ENCODE measurements at places on chromosomes 4 and X.

DNA sequence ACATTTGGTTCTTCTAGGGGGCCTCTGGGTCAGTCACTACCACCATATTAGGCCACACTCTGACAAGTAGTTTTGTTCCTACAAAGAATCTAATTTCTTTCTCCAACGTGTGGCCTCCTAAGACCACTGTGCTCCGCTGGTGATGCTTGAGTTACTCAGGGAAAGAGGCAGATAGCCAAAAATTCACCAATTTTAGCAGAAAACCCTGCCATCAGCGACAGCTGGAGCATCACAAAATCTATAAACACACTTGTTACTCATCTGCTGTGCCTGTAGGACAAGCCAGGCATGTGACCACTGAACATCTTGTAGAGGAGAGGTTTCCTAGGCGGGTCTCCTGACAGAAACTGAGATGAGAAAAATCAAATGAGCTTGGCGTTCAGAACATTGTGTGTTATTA is 105.4 kb downstream of the SYNPO2 start:
- no peak for DNase-seq

DNA sequence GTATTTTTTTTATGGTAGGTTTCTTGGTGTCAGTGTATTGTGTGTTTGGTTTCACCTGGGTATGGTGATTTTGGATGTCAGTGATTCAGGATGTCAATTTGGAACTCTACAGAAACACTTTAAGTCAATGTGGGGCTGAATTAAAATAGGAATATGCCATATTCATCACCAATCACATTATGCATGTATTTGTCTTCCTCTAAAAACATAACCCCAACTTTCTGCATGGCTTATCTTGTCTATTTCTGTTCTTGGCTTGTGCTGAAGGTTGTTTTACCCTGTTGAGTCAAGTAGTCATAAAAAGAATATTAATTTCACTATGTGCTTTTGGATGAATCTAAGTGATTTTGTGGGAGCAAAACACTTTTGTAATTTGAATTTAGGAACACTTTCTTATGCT is 19.0 kb downstream of the ZNF721 start:
- no peak for DNase-seq

GRCh38 chr4:73684097-73684496 is 56.3 kb upstream of the CXCL8 start:
- DNase-seq: no peak

DNA sequence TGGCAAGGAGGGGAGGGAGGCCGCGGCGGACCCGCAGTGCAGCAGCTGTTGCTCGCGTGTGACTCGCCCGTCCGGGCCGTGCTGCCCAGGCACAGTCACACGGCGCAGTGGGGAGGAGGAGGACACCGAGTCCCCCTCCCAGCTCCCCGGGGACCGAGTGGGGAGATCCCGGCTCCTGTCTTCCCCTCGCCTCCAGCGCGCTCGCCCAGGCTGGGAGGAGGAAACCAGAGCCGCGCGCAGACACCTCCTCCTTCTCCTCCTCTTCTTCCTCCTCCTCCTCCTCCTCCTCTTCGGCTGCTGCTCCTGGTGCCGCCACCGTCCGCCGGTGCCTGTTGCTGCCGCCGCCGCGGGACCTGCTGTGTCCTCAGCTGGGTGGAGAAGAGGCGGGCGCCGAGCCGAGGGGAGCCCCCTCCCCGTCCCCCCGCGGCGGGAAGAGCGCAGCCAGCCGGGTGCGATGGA is at the start of gene TBC1D1:
TSS of gene TBC1D1 (plus strand) at position 284 of the 459 bp plus-strand sequence. CDS start 11,012 bp downstream, outside the sequence.
- DNase-seq: no peak

- no peak for DNase-seq
These were observed at the start of gene TRIM2 for GRCh38 chr4:153204247-153204671. Gene TRIM2, plus strand, starts transcription at chr4:153204443. Its CDS starts 88 bp downstream, at chr4:153204531.

- no peak for DNase-seq
These were observed 102.5 kb downstream of the DCHS2 start for GRCh38 chr4:154389148-154389547.

DNA sequence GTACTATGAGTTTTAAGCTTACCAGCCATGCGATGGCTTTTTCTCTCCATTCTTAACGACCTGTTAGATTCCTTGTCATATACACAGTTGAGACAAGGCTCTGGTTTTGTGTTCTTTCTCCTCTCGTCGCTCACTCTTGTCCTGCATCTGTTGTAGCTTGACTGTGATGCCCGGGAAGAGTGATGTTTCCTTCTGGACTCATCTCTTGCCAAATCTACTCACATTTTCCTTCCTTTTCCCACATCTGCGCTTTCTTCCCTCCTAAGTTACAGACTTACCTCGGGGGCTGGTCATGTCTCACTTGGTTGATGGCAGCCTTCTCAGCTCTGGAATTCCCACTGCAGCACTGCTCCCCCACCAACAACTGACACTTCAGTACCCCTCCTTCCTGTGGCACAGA is 4.8 kb upstream of the MAP7D3 start:
- DNase-seq: no peak

- DNase-seq: no peak
These were observed 154.4 kb downstream of the EFHC2 start for GRCh38 chrX:44189116-44189515.

DNA sequence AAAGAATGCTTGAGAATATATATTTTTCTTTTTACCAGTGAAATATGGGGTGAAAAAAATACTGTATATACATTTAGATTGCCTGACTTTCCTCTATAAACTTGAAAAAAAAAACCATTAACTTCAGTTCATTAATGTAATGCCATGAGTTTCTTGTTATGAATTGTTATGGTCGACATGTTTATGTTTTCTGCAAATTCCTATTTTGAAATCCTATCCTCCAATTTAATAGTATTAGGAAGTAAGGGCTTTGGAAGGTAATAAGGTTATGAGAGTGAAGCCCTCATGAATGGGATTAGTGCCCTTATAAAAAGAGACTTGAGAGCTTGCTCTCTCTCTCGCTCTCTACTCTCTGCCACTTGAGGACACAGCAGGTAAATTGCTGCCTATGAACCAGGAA is 211.4 kb downstream of the LDB2 start:
- no peak for DNase-seq

- DNase-seq: no peak
These were observed 53.5 kb downstream of the SMAD1 start for GRCh38 chr4:145535202-145535601.

DNA sequence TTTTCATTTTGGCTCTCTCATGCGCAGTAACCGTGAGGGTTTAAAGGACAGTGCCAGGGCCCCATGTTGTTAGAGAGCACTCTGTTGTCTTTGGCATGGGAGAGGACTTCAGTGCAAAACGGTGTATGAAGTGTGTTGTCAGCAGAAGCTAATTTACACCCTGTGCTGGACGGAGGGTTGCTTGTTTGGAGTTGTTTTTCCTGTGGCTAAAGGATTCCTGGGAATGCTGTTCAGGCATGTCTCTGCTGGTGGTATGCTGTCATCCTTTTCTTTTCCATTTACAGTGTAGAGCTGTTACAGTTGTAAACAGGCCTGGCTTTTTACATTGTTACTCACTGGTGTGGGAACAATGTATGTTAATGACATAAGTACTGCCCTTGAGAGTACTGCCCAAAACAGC is 206.3 kb downstream of the CBR4 start:
- DNase-seq: no peak

DNA sequence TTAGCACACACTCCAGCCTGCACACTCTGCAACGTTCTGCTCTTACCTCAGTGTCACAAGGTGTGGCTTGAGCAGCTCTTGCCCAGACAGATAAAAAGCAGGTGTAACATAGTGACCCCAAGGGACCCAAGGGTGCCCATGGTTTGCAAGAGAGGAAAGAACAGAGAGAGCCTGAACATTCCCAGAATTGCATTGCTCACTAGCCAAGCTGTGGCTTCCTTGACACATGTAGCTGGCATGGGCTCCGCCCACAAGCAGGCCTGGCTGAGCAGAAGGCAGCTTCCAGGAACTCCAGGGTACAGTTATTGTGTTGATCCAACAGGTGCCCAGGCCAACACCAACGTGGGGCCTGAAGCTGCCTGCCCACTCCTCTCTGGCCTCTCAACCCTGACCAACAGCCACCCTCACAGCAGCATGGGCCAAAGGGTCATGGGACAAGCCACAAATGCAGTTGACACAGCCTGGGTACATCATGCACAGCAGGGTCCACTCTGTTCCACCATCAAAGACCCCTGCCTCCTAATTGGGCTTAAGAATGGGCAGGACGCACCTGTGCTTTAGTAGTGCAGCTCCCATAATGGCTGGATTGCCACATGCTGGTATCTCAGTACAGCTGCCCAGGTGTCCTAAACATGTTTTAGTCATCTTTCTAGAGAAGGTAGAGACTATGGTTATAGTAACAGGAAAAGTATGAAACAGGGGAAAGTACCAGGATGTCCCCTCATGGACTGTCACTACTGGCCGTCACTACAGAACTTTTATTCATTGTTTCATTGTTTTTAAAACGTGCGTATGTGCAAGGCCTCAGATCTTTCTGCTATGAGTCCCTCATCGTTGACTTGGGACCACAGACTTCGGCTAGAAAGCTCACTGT is 73.7 kb upstream of the ACSL1 start:
- DNase-seq: no peak

DNA sequence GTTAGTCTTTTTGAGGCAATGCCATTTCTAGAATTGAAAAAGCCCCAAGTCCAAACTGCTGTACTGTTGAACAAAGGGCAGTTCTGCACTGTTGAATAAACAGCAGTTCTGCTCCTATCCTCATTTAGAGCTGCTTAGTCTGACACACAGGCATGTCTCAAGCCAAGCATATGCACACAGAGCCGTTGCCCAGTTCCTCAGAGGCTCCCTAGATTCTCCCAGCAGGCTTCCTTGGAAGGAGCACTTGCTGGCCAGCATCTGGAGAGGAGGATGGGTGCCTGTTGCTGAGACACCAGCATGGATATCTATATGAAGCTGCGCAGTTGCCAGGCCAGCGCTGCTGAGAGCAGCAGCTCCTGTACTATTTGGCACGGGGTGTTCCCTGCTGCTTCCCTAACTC is 138.3 kb upstream of the USP38 start:
- DNase-seq: no peak

DNA sequence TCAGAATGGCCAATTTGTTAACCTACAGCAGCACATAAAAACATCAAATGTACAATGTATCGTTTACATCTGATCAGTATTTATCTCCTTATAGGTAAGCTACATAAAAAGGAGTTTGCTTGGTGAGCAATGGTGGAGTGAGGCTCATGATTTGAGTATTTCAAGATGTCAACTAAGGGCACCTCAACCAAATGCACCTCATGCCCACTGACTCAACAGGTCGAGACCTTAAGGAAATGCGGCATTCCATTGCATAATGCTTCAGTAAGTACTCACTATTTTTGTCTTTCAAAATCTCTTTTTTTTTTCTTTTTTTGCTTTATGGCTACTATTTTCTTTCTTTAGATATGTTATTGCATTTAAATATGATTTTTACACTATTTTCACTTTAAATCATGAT is 181.0 kb upstream of the TLL1 start:
- DNase-seq: no peak

DNA sequence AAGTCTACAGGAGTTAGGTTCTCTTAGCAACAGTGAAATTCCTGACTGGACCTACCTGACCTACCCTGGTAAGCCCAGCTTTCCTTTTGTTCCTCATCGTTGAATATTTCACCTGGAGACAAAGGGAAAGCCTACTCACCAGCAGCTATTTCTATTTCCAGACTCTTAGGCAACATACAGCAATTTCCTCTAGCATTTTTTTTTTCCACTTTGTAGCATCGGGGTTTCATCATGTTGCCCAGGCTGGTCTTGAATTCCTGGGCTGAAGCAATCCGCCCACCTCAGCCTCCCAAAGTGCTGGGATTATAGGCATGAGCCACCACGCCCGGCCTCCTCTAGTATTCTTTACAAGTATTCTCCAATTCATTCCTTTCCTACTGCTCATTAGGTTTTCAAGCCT is 6.8 kb upstream of the S100G start:
- no peak for DNase-seq

DNA sequence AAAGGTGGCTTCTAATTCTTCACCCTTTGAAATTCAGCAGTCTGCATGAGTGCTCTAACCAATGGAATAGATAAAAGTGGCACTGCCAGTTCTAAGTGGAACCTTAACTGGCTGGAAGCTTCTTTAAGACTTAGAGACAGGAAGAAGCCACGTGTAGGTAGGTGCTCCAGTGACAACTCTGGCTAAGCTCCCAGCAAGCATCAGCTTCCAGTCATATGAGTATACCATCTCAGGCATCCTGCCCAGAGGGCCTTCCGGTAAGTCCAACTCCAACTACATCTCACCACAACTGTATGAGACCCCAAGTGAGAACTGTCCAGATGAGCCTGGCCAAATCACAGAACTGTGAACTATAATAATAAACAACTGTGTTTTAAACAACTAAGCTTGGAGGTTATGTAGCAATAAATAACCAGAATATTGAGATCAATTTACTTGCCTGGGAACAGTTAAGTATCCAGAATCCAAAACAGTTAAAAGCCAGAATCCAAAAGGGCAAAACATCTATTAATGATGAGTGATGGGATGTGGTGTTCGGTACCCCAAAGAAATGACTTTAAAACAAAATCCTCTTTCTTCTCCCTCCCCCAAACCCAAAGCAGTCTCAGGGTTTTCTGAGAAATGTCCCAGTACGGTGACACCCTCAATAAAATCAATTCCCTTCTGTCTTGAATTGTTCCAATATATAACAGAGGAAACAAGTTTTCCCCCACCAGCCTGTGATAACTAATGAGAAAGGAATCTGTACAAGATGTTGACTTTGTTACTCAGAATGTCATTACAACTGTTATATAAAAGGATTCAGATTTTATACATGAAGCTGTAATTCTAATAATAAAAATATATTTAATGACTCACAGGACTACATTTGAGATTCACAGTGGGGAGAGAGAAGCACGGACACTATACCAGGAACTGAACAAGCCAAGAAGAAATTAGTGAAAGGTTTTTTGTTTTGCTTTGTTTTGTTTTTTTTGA is 4.2 kb downstream of the TSPAN5 start:
- no peak for DNase-seq

DNA sequence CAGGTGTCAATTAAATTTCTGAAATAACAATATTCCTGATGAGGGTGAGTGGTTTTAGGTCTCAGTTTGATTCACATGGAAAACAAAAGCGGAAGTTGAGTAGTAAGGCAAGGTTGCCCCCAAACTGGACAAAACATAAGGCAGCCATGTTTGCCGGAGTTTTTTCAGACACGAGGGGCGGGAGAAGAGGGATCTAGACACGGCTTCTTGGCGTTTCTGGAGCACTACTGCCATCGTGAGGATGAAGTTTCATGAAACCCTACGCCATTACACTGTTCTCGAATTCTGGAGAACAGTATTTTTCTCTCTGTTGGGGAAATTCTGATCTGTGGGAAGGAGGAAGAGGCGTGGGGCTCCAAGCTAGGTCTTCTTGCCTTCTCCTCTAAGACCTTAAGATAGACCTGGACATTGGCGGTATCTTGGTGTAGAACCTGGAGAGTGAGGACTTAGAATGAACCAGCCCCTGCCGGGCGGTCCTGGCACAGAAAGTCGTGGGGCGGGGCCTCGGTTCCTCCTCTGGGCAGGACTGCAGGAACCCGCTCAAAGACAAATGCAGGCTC is 160.3 kb downstream of the OR13H1 start:
- DNase-seq: no peak

DNA sequence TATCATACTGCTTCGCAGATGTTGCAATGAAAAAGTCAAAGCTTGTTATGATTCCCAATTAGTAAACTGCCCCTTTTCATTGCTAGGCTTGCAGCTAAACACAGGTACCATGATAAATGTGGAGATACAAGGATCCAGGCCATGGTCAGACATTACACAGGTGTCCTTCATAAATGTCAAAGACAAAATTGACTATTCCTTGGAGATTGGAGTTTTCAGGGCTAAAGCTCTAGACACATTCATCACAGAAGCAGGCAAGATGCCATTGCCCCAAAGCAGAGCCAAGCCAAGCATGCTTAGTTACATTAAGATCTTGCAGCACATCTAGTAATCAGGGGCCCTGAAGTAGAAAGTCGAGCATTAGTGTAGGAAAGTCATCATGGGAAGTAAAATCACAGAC is 111.3 kb upstream of the INTU start:
- DNase-seq: no peak

GRCh38 chrX:91039777-91040176 is 394.9 kb upstream of the PABPC5 start:
- DNase-seq: no peak
